ENCODE measurements at places on chromosomes 5 and 9.

- DNase-seq: peak; percentile 52
Observed at GRCh38 chr5:84362061-84362720, 22.5 kb downstream of the EDIL3 start.

- DNase-seq: peak; percentile 74
Observed at GRCh38 chr5:139443831-139444453, 4.6 kb upstream of the DNAJC18 start.

- DNase-seq: no peak
Observed at GRCh38 chr5:116476897-116477537, 97.6 kb downstream of the SEMA6A start.

DNA sequence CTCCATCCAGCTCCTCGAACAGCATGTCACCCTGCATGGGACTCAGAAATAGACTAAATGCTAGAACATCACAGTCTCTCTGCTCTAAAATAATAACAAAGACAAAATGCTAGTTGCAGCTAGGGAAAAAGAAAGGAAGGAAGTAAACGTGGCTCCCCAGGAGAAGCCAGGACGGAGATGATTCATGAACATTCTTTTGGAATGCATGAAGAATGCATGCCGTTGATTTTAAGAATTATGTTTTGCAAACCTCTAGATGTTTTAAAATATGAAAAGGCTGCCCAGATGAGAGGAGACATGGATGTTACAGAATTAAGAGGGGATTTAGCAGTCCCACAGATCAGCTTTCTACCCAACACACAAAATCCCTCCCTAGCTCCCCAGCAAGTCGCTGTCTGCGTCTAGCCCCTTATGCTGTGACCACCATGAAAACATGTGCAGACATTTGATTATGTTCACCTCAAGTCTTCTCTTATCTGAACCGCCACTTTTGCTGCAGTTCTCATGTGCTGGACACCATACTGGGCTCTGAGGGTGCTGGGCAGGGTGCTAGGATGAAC is 139.4 kb upstream of the LMX1B start:
- DNase-seq: peak; percentile 60

DNA sequence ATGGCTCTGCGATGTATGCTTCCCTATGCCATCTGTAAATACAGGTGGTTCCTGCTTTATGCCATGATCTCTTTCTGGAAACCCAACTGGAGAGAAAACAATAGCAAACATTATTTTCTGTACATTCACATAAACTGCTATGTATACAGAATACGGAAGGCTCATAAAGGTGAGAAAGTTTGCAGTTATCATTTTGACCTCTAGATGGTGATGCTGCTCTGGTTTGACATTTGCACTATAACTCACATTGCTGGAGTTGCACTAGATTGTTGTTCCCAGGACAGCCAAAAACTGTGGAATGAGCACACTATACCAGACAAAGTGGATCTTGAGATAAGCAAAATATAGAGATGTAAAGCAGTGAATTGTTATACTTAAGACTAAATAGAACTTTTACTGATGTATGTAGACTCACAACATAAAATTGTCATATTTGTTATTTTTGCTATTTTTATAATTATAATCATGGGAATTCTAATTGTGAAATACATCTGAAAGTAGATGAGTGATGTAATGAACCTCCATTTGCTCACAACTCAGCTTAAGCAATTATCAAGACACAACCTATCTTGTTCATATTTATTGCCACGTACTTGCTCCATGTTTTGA is 246.5 kb downstream of the PTPRD start:
- DNase-seq: peak; percentile 57

GRCh38 chr5:82151204-82151603 is 127.0 kb downstream of the RPS23 start:
- DNase-seq: no peak

DNA sequence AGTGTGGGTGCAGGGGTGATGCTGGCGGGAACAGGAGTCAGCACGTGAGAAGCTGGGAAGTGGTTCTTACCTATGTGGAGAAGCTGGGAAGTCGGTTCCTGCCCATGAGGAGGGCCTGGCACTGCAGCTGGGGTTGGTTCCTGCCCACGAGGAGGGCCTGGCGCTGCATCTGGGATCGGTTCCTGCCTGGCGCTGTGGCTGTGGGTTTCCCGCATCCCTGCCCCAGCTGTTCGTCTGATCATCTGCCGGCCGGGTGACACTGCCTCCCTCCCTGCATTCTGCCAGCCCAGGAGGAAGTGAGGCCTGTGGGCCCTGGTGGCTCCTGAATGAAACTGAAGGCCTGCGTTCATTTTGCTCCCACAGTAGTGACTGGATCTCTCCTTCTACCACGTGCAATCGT is 5.1 kb downstream of the OBP2A start:
- DNase-seq: no peak

DNA sequence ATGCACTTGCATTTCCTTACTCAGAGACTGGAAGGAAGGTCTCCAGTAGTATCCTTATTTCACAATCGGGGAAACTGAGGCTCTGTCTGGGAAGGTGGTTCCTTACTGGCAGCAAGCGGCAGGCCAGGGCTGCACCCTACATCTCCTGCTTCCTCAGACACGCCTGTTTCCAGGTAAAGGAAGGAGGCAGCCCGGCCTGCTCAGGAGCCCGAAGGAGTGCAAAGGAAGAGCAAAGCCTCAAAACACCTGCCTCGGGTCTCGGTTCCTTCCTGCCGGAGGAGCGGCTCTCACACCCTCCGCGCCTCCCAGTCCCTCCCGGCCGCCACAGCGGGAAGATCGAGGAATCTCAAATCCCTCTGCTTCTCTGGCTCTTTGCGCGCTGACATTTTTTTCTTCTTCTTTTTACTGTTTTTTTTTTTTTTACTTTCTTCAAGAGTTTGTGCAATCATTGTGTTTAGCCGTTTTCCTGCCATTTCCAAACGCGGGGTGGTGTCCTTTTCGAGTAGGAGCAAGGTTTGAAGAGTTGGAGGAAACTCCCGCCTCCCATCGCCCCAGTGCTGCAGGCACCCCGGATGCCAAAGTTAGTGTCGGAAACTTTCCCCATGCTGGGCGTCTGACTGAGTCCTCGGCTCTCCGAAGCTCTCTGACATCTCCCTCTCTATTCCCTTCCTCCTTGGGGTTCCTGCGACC is 1.0 kb downstream of the GGTA1 start:
- DNase-seq: no peak

DNA sequence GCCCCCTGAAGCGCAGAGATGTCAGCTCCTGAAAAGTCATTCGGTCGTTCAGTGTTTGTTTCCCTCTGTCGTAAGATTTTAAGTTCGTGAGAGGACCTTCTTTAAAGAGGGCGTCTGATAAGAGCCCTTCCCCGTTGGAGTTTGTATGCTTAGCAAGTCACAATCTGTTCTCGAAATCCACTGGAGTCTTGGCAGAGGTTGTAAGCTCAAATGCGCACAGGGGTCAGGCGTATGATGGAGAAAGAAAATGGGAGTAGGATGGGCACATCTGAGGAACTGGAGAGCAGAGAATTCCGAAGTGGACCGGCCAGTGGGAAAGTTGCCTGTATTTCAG is 710 bp downstream of the HSD17B4 start:
- no peak for DNase-seq

DNA sequence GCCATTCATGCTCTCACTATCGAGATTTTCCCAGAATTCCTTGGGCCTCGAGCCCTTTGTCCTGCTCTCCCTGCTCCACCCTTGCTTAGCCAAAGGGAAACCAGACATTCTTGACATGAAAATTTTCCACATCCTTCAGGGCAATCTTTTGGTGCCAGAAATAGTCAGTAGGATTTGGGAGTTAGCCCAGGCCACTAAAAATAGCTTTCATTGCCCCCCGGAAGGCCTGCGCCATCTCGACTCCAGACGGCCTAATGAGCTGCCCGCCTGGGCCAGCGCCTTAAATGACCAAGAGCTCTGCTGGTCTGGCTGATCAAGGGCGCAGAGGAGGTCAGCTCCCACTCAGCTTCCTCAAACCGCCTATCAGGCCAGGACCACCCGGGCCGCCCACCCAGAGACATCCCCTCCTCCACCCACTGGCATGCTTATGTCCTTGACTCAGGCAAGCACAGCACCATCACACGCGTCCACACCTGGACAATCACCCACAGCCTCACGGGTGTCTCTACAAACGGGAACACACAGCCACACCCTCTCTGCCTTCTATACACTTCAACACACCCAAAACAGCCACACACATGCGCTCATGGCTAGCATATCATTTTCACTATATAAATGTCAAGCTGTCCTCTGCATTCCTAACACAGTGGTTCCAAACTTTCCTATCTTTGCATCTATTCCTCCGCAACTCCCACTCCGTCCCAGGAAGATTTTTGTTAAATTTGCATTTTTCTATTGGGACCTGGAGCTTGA is 20.9 kb downstream of the DUSP1 start:
- no peak for DNase-seq

DNA sequence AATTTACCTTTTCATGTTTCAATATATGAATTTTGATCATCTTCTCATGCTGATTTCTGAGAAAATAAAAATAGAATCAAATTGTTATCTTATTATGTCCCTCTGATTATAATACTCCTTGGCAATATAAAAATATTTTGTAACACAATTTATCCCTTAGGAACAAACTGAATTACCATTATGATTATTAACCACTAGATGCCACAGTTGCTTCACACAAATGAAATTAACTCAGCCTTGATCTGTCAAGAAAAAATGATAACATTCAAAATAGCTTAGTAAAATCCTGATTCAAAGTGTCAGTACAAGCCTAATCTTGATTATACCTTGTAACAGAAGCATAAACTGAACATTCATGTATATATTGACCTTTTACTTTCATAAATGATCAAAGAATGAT is 4.8 kb upstream of the CHSY3 start:
- DNase-seq: peak; percentile 62
